ENCODE measurements at places on chromosomes 7 and 10.

- DNase-seq: no peak
Measured at GRCh38 chr10:27713941-27714340, 31.7 kb downstream of the MKX start.

GRCh38 chr7:140570120-140570519 lies 70.5 kb downstream of the DENND2A start:
- DNase-seq: no peak

GRCh38 chr7:74483402-74484336 lies 30.0 kb downstream of the GTF2IRD1 start:
- no peak for DNase-seq

DNA sequence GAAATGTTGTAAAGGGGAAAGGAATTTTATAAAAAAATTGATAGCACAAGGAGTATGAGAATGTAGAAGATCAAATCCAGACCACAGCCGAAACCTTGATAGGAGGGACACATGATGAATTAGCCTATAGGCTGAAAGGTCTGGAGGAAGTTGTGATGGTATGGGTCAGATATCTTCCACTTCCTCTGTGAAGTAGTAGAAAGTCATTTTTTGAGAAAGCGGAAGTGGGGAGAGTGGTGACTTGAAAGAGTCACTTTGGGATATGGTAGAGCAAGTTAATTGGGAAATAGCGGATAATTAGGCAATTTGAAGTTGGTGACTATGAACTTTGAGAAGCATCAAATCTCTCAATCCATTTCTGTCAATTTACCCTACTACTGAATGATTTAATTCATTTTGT lies 99.4 kb downstream of the GRM8 start:
- no peak for DNase-seq

- no peak for DNase-seq
Measured at GRCh38 chr7:40243076-40243475, 108.3 kb downstream of the SUGCT start.

DNA sequence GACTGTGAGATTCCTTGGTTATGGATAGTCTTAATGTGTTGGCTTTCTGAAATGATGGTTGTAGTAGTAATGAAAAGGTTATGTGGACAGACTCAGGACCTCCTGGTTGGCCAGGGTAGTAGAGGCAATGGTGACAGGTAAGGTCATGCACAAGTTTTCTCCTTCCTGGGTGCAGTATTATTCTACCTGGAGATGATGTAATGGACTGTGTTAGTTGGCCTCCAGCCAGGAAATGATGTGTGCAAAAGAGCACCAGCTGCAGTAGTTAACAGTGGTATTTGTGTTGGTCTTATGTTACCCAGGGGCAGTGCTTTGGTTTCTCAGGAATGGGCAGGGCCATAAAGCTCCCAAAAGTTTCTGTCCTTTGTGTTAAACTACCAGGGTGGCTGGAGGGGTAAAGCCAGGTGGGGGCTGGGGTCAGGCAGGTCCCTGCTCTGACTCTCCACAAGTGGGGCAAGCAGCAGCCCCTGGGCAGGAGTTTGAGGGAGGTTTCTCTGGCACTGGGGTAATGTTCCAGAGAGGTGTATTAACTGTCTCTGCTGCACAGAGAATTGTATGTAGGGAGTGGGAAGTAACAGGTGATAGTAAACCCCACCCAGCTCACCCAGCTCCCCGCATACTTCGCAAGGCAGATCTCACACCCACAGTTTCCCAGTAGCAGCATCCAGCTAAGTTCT lies 36.3 kb downstream of the GPR22 start:
- no peak for DNase-seq

- DNase-seq: no peak
Measured at GRCh38 chr10:89491932-89492331, 43.5 kb downstream of the SLC16A12 start.

DNA sequence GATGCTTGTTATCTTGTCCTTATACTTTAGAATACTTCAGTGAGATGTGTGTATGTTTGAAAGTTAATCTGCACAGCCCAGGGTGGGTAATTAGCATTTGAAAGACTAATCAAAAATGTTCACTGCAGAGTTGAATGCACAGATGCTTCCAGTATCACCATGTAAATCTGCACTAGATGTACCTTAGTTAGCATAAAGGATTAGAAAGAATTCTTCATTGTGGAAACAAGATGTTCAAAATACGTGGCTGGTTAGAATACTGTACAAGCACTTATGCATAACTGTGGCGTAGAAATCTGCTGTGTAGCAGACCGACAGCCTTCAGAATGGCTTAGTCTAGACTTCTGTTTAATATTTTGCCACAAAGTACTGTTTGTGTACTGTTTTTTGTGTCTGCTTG lies 2.2 kb upstream of the TMEM168 start:
- DNase-seq: no peak

GRCh38 chr7:77753173-77753572 lies 45.1 kb downstream of the TMEM60 start:
- DNase-seq: no peak

- no peak for DNase-seq
Measured at GRCh38 chr10:117096599-117097201, 41.4 kb downstream of the VAX1 start.

GRCh38 chr7:46746695-46747687 lies 825.9 kb upstream of the IGFBP3 start:
- no peak for DNase-seq

GRCh38 chr7:148344406-148344805 lies 246.2 kb upstream of the C7orf33 start:
- no peak for DNase-seq

DNA sequence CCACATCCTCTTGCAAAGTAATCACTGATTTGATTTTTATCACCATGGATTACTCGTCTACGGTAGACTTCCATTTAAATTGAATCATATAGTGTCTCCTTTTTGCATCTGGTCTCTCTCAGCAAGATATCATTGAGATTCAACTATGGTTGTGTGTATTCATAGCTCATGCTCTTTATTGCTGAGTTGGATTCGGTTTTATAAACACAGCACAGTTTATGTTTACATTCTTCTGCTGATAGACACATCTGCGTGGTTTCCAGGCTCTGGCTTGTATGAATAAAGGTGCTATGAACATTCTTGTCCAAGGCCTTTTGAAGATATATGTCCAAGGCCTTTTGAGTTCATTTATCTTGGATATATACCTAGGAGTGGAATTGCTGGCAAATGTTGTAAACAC lies 356.5 kb upstream of the CELF2 start:
- DNase-seq: no peak

DNA sequence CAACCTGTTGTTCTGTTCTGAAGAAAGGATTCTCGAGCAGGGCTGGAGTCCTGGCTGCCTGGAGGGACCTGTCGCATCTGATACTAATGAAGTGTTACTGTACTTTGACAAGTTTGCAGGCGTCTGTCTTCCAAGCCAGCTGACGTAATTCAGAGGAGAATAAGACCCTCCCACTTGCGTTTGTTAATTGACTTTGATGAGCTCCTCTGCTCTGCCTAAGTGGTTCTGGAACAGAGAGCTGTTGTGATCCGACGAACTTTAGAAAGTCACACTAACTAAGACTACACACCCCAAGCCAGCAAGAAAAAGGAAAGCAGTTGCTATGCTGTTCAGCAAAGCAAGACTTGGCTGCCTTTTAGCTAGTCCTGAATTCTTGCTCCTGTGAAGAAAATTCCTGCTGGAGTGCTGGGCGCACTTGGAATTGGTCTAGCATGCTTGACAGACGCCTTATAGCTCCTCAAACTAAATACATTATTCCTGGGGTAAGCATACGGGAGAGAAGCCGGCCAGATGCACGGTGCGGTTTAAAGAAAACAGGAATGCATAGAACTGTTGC lies 200.3 kb downstream of the CACNB2 start:
- no peak for DNase-seq

- DNase-seq: no peak
Measured at GRCh38 chr10:98577168-98577567, 130.4 kb upstream of the HPS1 start.

GRCh38 chr7:138470391-138471157 lies 10.5 kb downstream of the TRIM24 start:
- DNase-seq: no peak

GRCh38 chr7:196283-196682 lies 3.9 kb downstream of the FAM20C start:
- no peak for DNase-seq

DNA sequence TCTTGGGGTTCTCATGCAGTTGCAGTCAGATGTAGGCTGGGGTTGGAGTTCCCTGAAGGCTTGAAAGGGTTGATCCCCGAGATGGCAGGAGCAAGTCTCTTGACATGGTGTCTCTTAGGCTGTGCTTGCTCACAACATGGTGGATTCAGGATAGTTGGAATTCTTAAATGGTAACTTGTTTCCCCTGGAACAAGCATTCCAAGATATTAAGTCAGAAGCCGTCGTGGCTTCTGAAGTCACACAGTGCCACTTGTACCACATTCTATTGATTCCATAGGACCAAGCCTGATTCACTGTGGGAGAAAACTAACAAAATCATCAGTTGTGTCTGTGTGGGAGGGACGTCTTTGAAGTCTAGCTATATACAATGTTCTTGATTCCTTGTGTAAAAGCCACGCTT lies 3.5 kb upstream of the SLC35B4 start:
- DNase-seq: no peak

DNA sequence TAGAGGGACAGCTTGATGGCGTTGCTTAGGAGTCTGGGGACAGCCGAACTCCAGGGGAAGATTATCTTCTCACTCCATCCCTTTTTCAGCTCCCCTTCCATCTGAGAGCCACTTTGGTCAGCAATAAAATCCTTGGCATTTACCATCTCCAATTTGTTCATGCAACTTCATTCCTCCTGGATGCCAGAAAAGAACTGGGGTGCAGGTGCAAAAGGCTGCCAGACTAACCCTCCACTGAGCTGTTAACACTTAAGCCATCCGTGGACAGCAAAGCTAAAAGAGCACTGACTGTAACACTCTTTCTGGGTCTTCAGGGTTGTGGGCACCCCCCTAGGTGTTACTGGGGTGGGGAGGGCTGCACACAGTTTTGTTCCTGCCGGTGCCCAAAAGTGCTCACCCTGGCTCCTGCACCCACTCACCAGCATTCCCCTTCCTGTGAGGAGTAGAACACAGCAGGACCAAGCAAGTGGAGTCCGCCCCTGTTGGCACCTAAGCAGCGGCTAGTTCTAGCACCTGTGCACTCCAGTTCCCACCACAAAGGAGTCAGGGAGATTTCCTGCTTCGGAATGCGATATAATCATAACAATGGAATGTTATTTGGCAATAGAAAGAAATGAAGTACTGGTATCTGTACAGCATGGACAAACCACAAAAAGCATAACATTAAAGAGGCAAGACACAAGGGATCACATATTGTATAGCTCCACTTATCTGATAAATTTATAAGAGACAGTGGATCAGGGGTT lies 95.1 kb downstream of the NPY start:
- DNase-seq: no peak

DNA sequence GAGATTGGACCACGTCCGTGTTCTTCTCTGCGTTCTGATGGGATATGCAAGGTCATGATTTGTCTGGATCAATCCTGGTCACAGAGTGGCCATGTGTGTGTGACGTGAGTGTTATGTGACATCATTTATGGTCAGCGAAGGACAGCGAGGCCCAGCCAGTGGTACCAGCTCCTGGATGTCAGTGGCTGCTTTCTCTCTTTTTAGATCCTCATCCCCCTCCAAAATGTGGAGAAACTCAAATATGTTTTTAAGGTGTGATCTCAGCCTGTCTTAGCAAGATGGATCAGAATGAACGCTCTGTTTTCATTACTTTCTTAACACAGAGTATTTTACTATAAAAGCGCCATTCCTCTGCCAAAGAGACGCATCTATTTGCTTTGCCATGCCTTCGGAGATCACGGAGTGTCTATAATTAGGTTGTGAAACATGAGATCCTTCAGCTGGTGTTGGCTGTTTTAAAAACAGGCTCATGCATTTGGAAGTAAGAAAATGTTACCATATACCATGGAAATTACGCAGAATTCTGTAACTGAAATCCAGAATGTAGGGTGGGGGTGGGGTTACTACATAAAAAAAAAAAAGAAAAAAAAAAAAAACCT lies 245.5 kb upstream of the TCERG1L start:
- no peak for DNase-seq

DNA sequence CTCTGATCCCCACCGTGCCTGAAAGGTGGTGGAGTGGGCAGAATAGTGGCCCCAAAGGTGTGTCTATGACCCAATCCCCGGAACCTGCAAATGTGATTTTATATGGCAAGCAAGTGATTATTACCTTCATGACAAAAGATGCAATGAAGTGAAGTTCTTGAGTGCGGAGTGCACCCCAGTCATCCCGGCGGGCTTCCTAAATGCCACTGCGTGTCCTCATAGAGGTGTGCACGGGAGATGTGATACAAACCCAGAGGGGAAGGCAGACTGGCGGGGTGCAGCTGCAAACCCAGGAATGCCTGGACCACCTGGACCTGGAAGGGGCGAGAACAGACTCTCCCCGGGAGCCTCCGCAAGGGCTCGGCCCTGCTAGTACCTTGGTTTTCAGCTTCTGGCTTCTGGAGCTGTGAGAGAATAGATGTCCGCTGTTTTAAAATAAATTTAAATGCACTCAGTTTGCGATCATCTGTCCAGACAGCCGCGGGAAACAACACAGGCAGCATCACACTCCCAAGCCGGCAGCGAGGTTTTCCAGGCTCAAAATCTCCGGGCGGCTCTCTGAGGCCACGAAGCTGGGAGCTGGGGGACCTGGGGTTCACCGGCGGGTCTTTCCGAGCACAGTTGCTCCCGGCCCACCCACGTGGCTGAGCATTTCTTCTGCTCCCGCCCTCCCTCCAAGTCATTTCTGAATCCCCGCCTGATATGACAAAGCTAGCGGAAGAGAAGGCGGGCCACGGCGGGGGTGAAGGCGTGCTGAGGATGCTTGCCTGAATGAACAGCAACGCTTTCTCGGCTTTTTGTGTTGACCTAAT lies 50.4 kb upstream of the EBF3 start:
- DNase-seq: no peak

GRCh38 chr10:127908106-127908958 lies 1.4 kb downstream of the PTPRE start:
- no peak for DNase-seq

DNA sequence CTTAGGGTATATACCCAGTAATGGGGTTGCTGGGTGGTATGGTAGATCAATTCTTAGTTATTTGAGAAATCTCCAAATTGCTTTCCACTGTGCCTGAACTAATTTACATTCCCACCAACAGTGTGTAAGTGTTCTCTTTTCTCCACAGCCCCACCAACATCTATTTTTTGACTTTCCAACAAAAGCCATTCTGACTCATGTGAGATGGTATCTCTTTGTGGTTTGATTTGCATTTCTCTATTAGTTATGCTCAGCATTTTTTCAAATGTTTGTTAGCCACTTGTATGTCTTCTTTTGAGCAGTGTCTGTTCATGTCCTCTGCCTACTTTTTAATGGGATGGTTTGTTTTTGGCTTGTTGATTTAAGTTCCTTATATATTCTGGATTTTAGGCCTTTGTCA lies 66.4 kb downstream of the MGAM2 start:
- no peak for DNase-seq

DNA sequence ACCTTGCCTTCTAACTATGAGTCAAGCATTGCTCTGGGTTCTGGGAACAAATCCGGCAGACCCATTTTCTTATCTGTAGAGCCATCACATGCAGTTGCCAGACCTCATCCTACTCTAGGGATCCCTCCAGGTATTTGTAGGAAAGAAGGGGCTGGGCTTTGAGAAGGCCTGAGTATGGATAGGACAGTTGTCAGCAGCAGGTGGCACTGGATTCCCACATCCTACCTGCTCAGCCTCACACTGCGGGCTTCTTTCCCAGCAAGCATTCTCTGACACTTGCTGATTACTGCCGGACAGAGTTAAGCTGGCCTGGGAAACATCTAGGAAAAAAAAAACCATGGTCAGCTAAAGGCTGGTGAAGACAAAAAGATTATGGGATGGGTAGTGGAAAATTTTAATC lies 224.1 kb downstream of the CCSER2 start:
- DNase-seq: no peak

- no peak for DNase-seq
Measured at GRCh38 chr7:22907805-22908204, 85.2 kb upstream of the TOMM7 start.

All from GM06990 (cell line).